CD4-positive, alpha-beta T cell (primary cell): ENCODE measurements at places on chromosomes 11 and 22. TPM values are rescaled to one million over a fixed set of nuclear protein-coding genes. Genes with fewer than 3 reads are reported as not detected.

DNA sequence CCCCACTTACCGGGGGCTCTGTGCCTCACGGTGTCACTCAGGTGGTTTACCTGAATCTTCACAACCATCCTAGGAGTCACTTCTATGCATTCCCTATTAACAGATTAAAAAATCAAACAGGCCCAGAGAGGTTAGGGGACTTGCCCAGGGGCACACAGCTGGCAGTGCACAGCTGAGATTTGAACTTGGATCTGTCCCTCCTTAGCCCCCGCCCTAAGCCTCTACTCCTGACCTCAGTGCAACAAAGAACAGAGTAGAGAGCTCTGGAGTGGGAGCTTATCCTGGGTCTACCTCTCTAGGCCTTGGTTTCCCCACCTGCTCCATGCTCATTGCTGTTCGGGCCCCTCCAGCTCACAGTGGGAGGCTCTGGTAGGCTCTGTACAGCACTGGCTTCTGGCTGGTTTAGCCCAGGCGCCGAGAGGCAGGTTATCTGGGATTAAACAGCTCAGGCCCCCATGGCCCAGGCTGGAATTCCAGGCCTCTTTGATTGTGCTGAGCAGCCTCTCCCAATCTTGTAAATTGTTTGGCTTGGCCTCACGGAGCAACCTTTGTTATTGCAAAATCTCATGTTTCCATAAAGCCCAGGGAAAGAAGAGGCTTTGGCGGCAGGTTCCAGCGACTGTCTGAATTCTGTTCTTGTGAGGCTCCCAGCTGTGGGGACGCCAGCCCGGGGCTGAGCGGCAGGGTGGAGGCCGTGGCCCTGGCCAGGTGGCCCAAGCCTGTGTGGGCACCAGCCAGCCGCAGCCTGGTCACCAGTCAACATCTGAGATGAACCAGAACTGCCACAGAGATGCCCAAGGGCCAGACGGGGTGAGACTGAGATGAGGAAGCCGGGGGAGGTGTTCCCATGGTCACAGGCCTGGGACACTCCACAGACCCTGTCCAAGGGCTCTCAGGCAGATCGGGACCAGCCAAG is 28.9 kb upstream of the SHISAL1 start:
- no peak for DNase-seq

DNA sequence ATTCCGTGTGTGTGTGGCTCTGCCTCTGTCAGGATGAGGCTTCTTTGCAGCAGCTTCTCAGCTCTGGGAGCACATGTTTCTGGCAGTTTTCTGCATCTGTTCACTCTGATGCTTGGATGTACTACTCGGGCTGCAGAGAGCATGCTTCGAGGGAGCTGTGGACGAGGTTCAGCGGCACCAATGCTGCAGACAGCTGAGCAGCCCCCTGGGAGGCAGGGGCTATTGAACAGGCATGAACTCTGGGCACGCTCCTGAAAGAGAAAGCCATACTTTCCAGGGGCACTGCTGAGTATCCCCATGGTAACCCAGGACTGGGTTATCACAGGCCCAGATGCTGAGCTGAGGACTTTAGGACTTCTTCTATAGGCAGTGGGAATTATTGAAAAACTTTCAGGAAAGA is 33.8 kb downstream of the ADAMTS8 start:
- no peak for DNase-seq

DNA sequence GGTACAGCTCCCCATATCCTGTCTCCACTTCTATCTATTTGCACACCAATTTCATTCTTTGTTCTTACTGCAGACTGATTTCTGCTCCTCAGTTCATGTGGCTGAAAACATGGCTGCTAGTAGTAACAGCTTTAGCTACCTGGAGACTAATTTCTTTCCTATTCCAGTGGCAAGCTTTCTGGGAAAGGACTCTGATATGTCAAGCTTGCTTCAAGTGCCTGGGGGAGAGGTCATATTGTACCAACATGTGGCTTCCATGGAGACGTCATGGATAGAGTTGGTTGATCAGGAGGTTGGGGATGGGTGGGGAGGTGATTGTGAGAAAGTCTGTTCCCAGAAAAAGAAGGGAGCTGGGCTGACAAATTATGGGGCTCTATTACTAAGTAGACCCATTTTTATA is 44.9 kb downstream of the ADM start:
- no peak for DNase-seq

DNA sequence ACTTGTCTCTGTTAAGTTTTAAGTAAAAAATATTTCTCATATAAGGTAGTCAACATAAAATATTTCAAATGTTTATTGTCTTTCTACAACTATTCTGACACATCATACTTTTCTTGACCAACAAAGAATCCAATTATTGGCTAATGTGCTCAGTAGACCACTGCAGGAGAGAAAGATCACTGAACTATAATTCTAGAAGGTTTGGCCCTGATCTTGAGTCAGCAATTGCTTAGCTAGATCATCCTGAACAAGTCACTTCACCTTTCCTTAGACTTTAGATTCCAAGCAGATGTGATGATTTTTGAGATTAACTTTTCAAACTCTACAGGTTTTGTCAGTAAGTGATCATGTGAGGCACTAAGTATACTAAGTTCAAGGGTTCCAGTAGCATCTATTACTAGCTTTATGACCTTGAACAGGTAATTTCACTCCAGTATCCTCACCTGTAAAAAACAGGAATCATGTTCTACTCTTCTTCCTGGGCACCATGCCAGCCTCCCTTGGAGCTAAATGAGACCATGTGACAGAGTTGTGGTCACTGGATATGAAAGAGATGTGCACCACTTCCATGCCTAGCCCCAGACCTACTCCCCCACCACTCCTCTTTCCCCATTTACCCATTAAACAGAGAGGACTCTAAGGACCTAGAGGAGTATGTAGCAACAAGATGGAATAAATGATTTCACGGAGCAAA is 17.3 kb downstream of the PGM2L1 start:
- DNase-seq: no peak

DNA sequence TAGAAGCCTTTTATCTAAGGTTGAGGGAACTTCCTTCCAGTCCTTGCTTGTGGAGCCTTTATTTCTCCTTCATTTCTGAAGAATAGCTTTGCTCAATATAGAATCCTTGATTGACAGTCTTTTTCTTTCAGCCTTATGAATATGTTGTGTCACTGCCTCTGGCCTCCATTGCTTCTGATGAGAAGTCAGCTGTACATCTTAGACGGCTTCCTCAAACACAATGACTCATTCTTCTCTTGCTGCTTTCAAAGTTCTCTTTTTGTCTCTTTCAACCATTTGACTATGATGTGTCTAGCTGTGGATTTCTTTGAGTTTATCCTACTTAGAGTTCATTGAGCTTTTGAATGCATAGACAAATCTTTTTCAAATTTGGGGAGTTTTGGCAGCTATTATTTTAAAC is 893.2 kb downstream of the BRD1 start:
- DNase-seq: no peak

DNA sequence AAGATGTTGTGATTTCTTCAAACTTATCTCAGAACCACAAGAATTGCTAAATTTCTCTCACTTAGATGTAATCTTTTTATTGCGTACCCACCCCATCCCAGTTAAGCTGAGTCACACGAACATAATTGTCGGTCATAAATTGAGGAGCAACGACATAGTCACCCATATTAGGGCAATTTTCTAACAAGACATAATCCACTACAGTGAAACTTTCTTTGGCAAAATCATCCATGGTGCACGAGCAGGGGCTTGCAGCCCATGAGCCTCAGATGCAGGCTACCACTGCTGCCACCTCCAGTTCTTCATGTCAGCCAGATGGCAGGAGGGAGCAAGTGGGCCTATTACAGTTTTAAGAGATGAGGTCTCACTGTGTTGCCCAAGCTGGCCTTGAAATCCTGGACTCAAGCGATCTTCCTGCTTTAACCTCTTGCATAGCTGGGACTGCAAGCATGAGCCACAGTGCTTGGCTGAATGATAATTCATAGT is 70.3 kb upstream of the GRK2 start:
- DNase-seq: no peak

SLC22A24 gene
- not detected for total RNA-seq

OR5A2 gene
- total RNA-seq: not detected

CYB561A3 gene
- 24.4 TPM for total RNA-seq

MMP10 gene
- not detected for total RNA-seq
